T-helper 17 cell (primary cell): ENCODE measurements at places on chromosomes 7 and 10.

- no peak for DNase-seq
Measured at GRCh38 chr10:95537542-95537927, 23.6 kb downstream of the SORBS1 start.

DNA sequence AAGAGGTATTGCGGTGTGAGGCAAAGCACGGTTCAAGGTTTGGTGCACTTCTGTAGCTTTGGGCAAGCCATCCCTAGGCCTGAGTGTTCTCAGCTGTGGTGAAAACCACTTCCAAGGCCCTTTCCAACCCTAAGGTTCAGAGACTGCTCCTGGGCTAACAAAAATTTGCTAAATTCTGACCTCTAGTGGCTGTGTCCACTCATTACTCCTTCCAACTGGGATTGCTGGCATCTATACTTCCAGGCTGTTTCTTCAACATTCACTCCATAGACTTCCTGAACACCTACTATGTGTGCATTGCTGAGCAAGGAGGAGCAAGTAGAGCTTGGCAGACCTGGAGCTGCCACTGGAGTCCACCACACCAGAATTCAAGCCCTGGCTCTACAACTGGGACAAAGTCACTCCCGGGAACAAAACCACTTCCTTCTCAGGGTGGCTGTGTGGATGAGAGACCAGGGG, 29.3 kb upstream of the SH3PXD2A start:
- no peak for DNase-seq

DNA sequence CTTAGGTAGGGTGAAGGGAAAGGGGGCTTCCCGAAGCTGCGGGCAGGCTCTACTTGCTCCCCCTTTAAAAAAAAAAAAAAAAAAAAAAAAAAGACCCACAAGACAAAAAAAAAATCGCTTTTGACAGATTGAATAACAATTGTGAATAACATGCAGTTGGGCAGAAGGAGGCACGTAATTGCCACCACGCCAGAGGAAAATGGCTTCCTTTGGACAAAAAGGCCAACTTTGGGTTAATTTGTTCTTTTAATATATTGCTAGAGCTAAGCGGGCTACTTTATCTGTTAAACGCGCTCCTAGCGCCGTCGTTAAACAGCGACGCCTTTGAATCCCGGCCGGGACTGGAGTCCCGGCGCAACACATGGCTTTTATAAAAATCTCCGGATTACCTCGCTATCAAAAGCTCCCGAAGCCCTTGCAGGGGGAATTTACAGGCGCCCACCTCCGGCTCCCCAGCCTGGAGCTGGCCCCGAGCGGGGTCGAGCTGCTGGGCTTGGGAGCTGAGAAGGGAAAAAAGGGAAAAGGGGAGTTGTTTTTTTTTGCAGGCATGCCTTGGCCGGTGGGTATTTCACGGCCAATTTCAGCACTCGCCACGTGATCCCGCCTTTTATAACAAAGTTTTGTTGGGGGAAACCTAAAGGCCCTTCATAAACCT, 1.2 kb downstream of the HOXA11 start:
- DNase-seq, result no peak

DNA sequence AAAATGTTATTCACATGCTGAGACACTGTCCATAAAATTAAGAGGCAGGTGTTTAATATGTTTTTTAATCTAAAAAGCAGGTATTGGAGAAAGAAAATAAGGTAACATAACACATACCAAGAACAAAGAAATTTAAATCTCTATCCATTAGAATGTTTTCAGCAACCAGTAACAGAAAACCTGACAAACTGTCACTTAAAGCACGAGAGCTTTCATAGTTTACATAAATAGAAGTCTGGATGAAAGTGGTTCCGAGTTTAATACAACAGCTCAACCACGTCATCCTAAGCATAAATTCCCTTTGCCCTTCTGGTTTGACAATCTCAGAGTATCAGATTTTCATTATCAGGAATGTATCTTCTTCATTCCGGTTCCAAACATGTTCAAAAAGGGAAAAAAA, 1249.4 kb upstream of the SORCS1 start:
- DNase-seq, result no peak

GRCh38 chr7:155581954-155582353, 35.6 kb upstream of the CNPY1 start:
- DNase-seq, result no peak

GRCh38 chr10:71212318-71213126, at the start of gene UNC5B:
UNC5B (plus strand) TSS chr10:71212570; CDS start chr10:71212986, 416 bp downstream.
- DNase-seq, result peak; percentile 30

- no peak for DNase-seq
Measured at GRCh38 chr7:141648276-141649114, 53.5 kb downstream of the DENND11 start.

- no peak for DNase-seq
Measured at GRCh38 chr7:55174856-55175255, 156.0 kb downstream of the EGFR start.

GRCh38 chr7:30301751-30302150, 17.4 kb downstream of the ZNRF2 start:
- DNase-seq, result no peak

- DNase-seq, result no peak
Measured at GRCh38 chr10:21095494-21096055, 198.5 kb upstream of the NEBL start.

DNA sequence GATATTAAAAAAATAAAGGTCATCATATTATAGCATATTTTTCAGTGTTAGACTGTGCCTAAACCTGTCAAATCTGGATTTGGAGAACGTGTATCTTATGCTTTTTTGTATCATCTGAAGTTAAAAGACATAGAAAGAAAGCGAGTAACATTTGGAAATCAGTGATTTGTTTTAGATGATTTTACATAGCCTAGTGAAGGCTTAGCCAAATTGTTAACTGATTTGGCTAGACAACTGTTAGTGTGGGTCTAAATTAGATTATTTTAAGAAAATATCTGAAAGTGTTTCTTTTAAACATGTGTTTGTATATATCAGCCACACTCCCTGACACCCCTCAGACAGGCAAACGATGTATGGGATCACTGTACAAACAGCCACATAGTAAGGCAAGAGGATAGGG, 35.6 kb downstream of the ACTA2 start:
- DNase-seq, result no peak

DNA sequence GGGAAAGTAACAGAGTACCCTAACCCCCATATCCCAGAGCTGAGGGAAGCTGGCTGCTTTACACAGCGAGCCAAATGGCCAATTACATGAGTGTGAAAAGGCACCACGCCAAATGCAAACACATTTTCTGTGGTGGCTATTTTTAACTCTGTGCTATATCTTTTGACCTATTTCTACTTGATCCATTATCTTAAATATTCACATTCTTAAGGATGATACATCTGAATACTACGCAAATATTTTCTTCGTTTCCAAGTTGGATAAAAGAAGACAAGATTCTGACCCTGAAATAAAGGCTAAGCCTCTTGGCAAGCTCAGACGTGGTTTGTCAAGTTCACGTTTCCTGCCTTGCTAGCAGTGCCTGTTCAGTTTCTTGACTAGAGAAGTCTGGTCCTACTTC, 146.7 kb upstream of the TMEM196 start:
- no peak for DNase-seq

DNA sequence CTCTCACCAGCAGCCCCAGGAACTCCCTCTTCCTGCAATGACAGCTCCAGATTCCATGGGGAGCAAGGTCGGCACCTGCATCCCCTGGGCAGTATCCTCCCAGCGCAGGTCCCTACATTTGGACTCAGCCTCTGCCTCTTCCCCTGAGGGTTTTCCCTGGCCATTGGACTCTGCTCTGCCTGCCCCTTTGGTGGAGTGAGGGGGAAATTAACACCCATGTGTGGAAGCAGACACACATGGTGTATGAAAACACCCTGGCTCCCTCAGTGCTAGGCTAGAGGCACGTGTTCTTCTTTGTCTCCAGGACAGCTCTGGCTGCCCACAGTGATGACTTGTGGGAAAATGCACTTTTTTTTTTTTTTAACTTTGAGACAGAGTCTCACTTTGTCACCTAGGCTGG, 8.4 kb downstream of the PRF1 start:
- DNase-seq, result no peak

DNA sequence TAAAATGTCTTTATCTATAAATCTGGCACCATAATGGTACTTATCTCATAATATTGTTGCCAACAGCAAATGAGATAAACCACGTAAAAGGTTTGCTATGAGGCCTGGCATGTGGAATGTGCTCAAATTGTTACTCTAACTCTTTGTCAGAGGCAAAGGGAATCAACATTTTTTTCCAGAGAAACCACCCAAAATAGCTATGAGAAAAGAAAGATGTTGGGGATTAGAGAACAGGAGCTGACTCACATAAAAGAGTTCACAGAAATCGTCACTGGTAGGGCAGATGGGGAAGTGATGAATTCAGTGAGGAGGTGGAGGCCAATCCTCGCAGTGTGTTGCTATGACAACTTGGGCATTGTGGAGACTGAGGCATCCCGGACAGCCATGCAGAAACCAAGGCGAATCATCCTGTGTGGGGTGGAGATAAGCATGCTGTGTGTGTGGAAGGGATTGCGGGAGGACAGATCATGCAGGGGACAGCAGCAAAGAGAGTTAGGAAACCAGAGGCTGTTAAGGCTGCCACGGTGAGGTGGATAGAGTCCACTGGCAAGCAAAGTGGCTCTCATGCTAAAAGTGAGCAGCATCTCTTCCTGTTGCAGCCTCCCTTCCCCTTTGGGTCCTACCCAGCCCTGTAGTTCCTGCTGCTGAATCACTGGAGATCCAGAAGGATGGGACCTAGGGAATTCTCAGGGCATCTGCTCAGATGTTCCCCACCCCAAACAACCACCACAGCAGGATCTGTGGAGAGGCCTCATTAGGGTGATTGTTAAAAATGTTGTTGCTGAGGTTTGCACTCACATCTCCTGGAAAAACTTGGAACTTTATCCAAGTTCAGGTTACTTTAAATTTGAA, 103.9 kb downstream of the CUBN start:
- DNase-seq, result no peak

DNA sequence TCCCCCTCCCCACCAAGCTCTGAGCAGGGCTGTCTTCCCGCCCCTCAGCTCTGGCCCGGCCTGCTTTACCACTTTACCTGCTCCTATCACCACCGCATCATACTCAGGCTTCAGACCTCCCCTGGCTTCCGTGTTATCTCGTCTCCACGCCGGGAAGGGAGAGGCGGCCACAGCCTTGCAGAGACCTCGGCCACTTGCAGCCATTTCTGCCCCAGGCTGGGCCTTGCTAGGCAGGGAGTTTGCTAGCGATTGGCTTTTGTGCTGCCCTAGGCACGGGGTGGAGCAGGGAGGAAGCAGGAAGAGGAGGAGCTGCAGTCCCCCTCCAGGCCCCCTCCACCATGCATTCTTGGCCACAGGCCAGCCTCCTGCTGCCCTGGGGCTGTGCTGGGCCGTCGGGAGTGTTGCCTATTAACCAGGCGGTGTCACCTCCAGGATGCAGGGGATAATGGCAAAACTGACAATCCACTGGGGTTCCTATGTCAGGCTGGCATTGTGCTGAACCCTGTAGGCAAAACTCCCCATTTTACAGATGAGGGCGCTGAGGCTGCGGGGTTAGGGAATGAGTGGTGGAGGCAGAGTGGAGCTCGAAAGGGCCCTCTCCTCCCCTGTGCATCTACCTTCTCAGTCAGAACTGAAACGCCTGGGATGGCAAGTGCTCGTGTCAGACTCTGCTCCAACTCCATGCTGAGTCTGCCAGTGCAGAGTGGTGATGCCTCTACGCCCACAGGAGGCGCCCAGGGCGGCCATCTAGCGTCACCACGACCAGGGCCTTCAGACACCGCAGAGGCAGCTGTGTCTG, at the start of gene PYROXD2:
Gene PYROXD2 (minus strand): TSS at position 251 of the 799 bp plus-strand sequence. CDS start 47 bp downstream, at position 204.
- DNase-seq, result no peak

DNA sequence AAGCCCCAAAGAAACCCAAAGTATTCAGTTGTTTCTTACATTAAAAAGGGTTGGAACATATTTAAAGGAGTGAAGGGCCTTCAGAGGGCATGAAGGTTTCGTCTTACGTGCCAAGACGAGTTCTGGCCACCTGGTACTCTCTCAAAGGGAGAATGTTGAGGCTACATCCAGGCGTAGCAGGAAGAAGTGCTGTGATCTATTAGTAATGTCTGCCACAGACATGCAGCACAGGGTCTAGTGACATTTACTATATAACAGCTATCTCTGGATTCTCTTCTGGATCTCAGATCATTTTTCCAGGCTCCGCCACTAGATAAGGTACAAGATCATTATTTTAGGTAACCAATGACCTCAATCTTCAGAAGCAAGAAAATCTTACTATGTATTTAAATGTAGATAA, 76.5 kb upstream of the ARID5B start:
- DNase-seq, result no peak
